Activated T-cell treated with anti-CD3 and anti-CD28 coated beads for 1 hour (primary cell): ENCODE measurements at places on chromosomes 4 and X.

GRCh38 chr4:106512706-106513105, 144.1 kb upstream of the GIMD1 start:
- no peak for DNase-seq

GRCh38 chr4:41069257-41069656, 145.1 kb downstream of the APBB2 start:
- DNase-seq = no peak

DNA sequence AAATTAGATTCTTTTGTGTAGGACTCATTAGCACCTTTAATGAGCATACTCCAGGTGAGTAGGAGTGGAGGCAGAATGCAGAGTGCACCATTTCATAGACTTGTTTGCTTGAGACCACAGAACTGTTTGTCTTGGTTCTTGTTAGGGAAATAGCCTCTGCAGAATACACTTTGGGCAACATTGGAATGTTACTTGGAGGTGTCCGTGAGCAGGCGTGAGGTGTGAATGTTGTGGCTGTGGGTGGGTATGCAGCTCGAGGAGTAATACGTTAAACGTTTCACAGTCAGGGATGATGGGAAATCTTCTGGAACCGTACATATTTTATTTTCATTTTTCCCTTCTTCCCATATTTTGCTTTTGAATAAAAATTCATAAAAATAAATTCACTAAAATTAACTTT, 31.6 kb downstream of the PAQR3 start:
- no peak for DNase-seq

DNA sequence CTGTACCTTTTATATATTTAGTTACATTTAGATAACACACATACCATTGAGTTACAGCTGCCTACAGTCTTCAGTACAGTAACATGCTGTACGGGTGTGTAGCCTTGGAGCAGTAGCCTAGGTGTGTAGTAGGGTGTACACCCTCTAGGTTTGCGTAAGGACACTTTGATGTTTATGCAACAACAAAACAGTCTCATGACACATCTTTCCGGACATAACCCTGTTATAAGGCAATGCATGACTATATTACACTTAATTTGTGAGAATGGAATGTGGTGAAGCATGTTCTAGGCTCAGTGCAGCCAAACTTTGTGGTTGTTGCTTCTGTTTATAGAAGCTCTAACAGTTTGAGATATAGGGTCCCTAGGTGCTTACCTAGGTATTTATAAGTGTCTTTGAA, 65.4 kb downstream of the SPRY1 start:
- no peak for DNase-seq

DNA sequence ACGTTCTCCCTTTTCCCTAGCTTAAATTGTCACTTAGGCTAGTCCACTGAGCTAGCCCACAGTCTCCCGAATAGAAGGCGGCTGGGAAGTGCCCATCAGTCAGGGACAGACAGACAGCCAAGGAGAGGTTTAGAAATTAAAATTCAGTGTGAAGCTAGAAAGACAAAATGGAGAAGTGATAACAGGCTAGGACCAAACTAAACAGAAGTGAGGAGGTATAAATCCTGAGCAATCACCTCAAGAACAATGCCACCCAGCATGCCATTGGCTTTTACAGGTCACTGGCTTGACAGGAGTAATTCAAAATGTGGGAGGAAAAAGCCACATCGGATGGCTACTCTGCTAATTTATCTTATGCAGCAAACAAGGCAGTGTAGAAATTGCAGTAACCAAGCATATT, 138.9 kb downstream of the MAPK10 start:
- no peak for DNase-seq

GRCh38 chr4:108058685-108059440, 69.2 kb downstream of the HADH start:
- DNase-seq = no peak
